ENCODE measurements at places on chromosomes 4 and X.

DNA sequence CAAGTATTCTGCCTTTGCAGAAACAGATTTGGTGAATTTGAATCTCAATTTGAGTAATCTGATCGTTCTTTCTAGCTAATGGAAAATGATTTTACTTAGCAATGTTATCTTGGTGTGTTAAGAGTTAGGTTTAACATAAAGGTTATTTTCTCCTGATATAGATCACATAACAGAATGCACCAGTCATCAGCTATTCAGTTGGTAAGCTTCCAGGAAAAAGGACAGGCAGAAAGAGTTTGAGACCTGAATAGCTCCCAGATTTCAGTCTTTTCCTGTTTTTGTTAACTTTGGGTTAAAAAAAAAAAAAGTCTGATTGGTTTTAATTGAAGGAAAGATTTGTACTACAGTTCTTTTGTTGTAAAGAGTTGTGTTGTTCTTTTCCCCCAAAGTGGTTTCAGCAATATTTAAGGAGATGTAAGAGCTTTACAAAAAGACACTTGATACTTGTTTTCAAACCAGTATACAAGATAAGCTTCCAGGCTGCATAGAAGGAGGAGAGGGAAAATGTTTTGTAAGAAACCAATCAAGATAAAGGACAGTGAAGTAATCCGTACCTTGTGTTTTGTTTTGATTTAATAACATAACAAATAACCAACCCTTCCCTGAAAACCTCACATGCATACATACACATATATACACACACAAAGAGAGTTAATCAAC, 15.3 kb downstream of the PLP1 start:
- DNase-seq = peak; percentile 13

GRCh38 chrX:131828482-131828881, 194.6 kb upstream of the STK26 start:
- DNase-seq = peak; percentile 17

DNA sequence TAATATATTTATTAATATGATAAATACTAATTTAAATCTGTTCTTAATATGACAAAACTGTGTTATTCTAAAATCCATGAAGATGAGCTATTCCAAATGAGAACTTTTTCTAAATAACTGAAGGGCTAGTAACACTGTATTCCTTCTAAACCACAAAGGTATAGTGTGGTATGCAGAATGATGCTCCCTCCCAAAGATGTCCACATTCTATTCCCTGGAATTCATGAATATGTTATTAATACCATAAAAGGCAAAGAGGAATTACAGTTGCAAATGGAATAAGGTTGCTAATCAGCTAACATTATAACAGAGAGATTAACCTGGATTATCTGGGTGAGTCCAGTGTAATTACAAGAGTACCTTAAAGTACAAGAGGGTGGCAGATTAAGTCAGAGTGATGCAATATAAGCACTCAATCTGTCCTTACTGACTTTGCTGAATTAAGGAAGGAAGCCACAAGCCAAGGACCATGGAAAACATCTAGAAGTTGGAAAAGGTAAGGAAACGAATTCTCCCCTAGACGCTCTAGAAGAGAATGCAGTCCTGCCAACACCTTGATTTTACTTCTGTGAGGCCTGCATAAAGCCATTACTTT, 20.7 kb upstream of the MAB21L2 start:
- no peak for DNase-seq

DNA sequence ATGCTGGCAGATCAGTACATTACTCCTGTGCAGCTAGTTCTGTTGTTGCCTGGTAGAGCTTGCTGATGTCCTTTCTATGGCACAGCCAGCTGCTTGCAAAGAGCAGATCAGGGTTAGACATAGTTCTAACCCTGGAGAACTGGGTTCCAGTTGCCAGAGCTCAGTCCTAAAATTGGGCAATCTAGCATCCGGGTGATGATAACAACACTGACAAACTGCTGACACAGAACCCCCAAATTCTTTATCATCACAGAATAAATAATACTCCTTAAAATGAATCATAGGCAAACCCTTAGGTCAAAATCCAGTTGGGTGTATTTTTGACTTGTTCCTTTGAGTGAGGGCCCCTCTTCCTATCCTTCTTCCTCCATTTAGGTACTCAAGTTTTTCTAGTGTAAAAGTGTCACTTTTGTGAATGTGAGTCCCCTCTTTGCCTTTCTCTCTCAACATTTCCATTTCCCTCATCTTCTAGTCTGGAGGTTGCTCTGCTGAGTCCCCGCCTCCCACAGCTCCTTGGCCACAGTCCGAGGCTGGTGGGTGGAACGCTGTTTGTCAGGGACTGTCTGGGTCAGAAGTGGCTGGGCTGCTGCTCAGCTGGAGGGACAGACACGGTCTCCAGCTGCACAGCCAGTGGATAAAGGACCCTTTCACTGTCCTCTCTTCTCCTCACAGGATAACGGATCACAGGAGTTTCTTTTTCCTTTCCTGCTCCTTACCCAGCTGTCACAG, 93.6 kb upstream of the RASGEF1B start:
- peak; percentile 91 for DNase-seq

GRCh38 chr4:169439244-169439643, 168.5 kb upstream of the SH3RF1 start:
- peak; percentile 70 for DNase-seq

- DNase-seq = no peak
Observed at GRCh38 chr4:169260217-169260866, 10.4 kb downstream of the SH3RF1 start.

- no peak for DNase-seq
Observed at GRCh38 chr4:73904491-73904890, 35.3 kb downstream of the CXCL1 start.

GRCh38 chr4:27308379-27308778, 447.7 kb downstream of the STIM2 start:
- DNase-seq = no peak

DNA sequence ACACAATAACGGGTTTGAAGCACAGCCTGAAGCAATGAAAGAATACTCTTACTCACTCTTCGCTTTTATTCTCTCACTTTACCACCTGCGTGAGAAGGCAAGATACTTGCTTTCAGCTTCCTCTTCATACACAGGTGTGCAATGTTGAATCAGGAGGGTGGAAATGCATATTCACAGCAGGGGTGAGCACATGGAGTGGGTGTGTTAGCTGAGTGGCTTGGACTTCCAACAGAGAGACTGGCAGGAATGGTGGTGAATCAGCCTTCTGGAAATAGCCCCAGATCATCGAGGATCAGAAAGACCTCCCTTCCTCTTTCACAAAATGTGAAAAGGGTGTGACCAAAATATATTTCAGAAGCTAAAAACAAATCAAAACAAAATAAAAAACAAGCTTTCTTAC, 521.2 kb downstream of the STIM2 start:
- DNase-seq = no peak

- DNase-seq = peak; percentile 11
Observed at GRCh38 chr4:4724321-4724720, 135.1 kb upstream of the MSX1 start.

DNA sequence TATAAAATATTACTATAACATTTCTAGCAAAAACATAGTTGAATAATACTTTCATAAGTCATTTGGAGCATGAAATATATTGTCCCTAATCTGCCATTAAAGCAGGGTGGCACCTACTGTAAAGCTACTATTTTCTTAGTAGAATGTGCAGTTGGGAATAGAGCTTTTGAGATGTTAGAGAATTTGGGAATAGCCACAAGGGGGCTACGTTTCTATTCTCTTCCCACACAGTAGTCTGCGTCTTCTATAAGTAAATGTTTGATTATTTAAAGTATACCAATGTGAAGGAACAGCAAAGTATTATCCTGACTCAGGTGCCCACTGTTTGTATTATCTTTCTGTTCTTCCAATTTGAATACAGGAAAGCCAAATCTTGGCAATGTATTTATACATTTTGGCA, 323.2 kb upstream of the GIMD1 start:
- DNase-seq = no peak

DNA sequence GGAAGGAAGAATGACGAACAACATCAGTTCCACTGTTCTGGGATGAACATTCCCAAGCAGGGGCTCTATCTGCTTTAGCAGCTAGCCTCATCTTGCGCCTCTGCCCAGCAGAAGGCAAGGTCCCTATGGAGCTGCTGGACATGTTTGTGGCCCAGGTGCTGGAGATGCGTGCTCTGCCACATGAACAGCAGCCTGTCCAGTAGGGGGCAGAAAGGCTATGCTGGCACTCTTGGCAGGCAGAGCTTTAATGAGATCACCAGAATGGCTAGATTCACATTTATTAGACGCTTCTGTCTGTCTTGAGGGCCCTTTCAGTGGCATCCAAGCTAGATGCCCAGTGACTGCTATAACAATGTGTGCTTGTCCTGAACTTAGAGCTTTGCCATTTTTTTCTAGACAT, 1826.0 kb downstream of the STIM2 start:
- DNase-seq = peak; percentile 86

DNA sequence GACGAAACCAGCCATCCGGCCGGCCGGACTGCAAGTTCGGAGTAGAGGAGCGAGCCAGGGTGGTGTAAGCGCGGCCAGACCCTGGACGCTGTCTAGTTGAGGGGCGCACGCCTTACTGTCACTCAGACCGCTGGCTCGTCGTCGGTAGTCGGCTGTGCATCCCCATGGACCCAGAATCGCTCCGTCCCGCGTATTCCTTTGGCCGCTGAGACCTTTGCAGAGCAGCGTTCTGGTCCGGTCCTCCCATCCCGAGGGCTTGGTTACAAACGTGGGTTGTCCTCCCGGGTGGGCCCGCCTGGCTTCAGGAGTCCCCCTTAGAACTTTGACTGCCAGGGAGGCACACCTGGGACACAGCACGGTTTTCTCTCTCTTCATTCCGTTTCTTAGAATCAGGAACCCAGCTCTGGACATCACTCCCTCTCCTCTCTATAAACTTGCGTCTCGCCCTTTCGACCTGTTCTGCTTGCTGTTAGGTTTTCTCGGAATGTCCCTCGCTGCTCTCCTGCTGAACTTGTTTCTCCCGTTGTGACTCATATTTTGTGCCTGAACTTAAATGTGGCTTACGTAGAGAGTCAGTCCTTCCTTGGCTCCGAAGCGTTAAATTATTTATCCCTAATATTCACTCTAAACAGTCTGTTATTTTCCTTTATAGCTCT, 672 bp downstream of the PGM2 start:
- DNase-seq = no peak

DNA sequence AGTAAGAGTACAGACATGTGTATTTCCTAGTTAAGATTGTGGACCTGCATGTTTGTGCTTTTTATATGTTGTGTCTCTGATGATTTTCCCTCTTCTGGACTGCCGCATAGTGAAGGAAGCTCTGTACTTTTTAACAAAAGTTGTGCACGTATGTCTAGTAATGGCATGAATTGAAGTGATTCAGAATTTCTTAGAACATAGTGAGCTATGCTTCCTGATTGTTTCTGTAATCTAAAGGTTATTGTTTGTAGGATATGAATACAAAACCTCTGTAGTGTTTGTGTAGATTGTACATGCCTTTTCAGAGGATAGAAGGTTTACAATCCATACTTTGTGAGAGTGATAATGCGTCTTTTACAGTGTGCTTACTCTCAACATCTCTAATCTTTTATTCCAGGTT, 37.0 kb upstream of the NUDT6 start:
- DNase-seq = peak; percentile 11

GRCh38 chrX:74465424-74465823, 44.1 kb downstream of the SLC16A2 start:
- no peak for DNase-seq

- peak; percentile 3 for DNase-seq
Observed at GRCh38 chrX:115895678-115896329, 274.7 kb upstream of the AGTR2 start.

- DNase-seq = no peak
Observed at GRCh38 chr4:26185436-26185835, 135.4 kb upstream of the RBPJ start.

DNA sequence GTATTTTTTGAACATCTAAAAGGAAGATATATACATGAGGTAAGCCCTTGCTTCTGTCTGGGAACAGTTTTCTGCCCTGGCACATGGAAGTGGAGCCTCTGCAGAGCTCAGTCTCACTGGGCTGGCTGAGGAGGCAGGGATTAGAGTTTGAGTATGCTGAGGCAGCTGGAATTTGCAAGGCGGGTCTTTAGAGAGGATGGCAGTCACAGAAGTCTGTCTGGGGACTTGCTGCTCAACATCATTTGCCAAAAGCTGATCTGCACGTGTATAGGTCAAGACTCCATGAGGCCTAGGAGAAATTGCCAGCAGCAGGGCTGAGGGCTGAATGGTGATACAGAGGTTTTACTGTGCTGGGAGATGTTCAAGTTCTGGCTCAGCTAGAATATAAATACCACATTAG, 163.6 kb upstream of the ANK2 start:
- DNase-seq = no peak

DNA sequence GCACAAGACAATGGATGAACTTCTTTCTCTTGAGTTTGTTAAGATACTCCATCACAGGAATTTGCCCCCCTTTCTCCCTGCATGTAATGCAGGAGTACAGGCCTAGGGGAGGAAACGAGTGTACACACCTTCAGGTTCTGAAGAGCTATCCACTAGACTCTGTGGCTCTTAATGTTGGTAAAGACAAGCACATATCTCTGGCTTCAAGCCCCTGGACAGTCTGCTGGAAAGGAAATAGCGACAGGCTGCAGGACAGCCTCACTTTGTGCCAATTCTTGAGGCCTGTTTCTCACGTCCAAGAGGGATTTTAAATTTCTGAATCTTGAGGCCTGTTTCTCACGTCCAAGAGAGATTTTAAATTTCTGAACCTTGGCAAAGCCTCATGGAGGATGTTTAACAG, 87.1 kb downstream of the RLIM start:
- DNase-seq = no peak

DNA sequence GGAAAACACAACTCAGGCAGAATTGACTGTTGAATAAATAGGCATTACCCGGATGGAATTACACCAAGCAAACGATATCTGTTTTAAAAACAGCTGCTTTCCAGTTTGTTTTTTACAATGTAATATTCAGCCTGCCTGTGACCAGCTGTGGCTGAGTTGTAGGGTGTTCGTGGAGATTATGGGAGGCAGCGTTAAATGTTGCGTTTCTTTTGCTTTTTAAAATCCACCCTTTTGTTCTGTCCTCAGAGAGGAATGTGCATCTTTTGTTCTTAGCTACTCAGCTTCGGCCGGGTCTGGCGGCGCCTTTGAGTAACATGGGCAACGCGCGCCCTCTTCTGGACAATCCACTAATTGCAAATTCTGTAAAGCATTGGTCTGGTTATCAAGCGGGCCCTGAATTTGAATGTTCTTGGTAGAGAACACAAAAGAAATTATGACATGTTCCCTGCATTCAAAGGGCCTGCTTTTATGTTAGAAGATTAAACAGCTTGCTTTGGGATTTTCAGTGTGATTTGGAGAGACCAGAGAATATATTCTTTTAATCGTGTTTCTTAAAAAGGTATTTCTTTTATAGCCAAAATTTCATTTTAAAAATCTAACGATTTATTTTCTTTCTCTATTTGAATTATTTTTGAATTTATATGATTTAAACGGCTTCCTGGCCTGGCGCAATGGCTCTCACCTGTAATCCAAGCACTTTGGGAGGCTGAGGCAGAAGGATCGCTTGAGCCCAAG, 76.3 kb upstream of the TRIM2 start:
- DNase-seq = peak; percentile 96

Measured in pons (tissue), 1 donor.